ENCODE measurements at places on chromosomes 3 and 15. TPM values are rescaled to one million over a fixed set of nuclear protein-coding genes. Genes with fewer than 3 reads are reported as not detected.

The PTPRG gene
- total RNA-seq, result 37.8 TPM

The RYR3 gene
- total RNA-seq, result 1.5 TPM

The P2RY1 gene
- 1.4 TPM for total RNA-seq

The ZBBX gene
- 1.3 TPM for total RNA-seq

The PLSCR1 gene
- 178 TPM for total RNA-seq

The ITGB5 gene
- total RNA-seq, result 139 TPM

The TICRR gene
- total RNA-seq, result 2.8 TPM

The AHSG gene
- total RNA-seq, result not detected

The IL16 gene
- 0.36 TPM for total RNA-seq

The TUBGCP5 gene
- total RNA-seq, result 13.8 TPM

The SLC9A9 gene
- 1.5 TPM for total RNA-seq

The SH2D7 gene
- total RNA-seq, result not detected

The MANF gene
- total RNA-seq, result 125 TPM

The SPINK8 gene
- not detected for total RNA-seq

The LRTM1 gene
- total RNA-seq, result not detected

The FGD5 gene
- 2.6 TPM for total RNA-seq

The CCR3 gene
- total RNA-seq, result not detected

The ANKRD63 gene
- total RNA-seq, result not detected

The EFHB gene
- 0.94 TPM for total RNA-seq

Measured in astrocyte (in vitro differentiated cells and primary cell).